Neural crest cell (in vitro differentiated cells): ENCODE measurements at places on chromosomes 2 and 18. TPM values are rescaled to one million over a fixed set of nuclear protein-coding genes. Genes with fewer than 3 reads are reported as not detected.

GRCh38 chr18:36187193-36187825 lies at the start of gene MOCOS:
MOCOS (plus strand) TSS chr18:36187497; CDS start chr18:36187540, 43 bp downstream.
- H3K36me3 ChIP-seq: no peaks in the 10 kb centered on the region
- peak; percentile 72 for DNase-seq
- peaks cover 24% of the 10 kb centered on the region for H3K4me1 ChIP-seq
- no peak within 1 kb of the TSS for H3K27ac ChIP-seq

GRCh38 chr2:238237431-238238135 lies 2.3 kb downstream of the HES6 start:
- peak overlapping the region; percentile 19 for H3K27ac ChIP-seq
- peaks cover 6% of the 10 kb centered on the region for H3K36me3 ChIP-seq
- H3K4me1 ChIP-seq: peaks cover 32% of the 10 kb centered on the region

DNA sequence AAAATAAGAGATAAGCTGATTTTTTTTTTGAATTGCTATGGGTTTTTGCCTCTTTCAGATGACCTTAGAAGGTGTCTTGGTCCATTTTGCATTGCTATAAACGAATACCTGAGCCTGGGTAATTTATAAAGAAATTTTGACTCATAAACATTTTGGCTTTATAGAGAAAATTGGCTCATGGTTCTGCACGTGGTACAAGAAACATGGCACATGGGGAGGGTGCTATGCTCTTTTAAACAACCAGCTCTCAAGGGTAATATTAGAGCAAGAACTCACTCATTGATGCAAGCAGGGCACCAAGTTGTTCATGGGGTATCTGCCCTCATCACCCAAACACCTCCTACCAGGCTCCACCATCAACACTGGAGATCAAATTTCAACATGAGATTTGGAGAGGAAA lies 408.8 kb downstream of the NUP35 start:
- H3K27me3 ChIP-seq: no peaks in the 10 kb centered on the region
- no peak for DNase-seq
- H3K4me3 ChIP-seq: no peak overlapping the region
- H3K4me1 ChIP-seq: no peaks in the 10 kb centered on the region

- H3K4me3 ChIP-seq: peak overlapping the region; percentile 93
- no peak for DNase-seq
- H3K36me3 ChIP-seq: no peaks in the 10 kb centered on the region
- peaks cover 20% of the 10 kb centered on the region for H3K4me1 ChIP-seq
Measured at GRCh38 chr2:162838136-162838497, 450 bp downstream of the KCNH7 start.

GRCh38 chr18:75784390-75784789 lies 356.9 kb upstream of the SMIM21 start:
- no peaks in the 10 kb centered on the region for H3K27me3 ChIP-seq
- peaks cover 32% of the 10 kb centered on the region for H3K4me1 ChIP-seq
- peak overlapping the region; percentile 60 for H3K4me3 ChIP-seq
- no peaks in the 10 kb centered on the region for H3K36me3 ChIP-seq
- peak overlapping the region; percentile 76 for H3K27ac ChIP-seq

DNA sequence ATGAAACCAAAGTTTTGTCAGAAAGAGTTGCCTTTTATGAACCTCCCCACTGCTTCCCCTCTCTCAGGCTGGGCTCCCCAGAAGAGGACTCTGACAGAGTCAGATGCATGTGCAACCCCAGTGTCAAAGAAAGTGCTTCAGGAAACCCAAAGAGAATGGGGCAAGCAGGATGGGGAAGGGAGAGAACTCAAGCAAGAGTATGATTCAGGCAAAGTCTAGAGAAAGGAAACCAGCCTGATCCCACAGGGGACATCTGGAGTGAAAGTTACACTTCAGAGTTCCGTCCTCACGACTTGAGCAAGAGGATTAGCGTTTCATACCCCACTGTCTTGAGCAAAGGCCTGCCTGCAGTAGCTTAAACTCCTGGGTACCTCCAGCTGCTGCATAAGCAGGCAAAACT lies 51.8 kb upstream of the EPC2 start:
- no peak overlapping the region for H3K4me3 ChIP-seq
- no peaks in the 10 kb centered on the region for H3K27me3 ChIP-seq
- H3K36me3 ChIP-seq: no peaks in the 10 kb centered on the region

- no peak for DNase-seq
- no peak overlapping the region for H3K27ac ChIP-seq
- no peaks in the 10 kb centered on the region for H3K4me1 ChIP-seq
Measured at GRCh38 chr2:84678214-84678613, 161.9 kb downstream of the DNAH6 start.

DNA sequence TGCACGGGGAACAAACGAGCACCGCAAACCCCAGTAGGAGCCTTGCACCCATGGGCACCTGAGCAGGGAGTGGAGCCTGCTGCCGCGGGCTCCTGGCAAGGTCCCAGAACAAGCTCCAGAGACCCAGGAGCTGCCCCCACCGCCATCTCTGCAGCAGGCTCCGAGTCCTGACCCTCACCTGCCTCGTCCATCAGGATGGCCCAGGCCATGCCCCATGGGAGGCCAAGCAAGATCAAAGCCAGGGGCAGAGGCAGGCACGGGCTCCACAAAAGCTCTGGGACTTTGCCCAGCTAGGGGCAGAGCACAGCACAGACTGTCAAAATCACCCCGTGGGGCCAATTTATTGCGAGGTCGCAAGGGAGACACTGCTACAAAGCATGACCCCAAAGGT lies 43.6 kb downstream of the GPC1 start:
- H3K27me3 ChIP-seq: no peaks in the 10 kb centered on the region
- DNase-seq: no peak
- H3K4me1 ChIP-seq: no peaks in the 10 kb centered on the region
- H3K27ac ChIP-seq: peak overlapping the region; percentile 50

- DNase-seq: no peak
- H3K27ac ChIP-seq: no peak overlapping the region
- peaks cover 3% of the 10 kb centered on the region for H3K4me1 ChIP-seq
- no peak overlapping the region for H3K4me3 ChIP-seq
Measured at GRCh38 chr18:13261661-13262357, 43.2 kb downstream of the LDLRAD4 start.

- no peak overlapping the region for H3K4me3 ChIP-seq
- no peaks in the 10 kb centered on the region for H3K27me3 ChIP-seq
- H3K27ac ChIP-seq: no peak overlapping the region
- peaks cover 40% of the 10 kb centered on the region for H3K36me3 ChIP-seq
- DNase-seq: no peak
Measured at GRCh38 chr18:80126797-80127196, 17.7 kb downstream of the ADNP2 start.

GRCh38 chr2:194700726-194701125 lies 956.3 kb upstream of the SLC39A10 start:
- no peaks in the 10 kb centered on the region for H3K27me3 ChIP-seq
- no peaks in the 10 kb centered on the region for H3K4me1 ChIP-seq
- H3K27ac ChIP-seq: no peak overlapping the region
- no peaks in the 10 kb centered on the region for H3K36me3 ChIP-seq

DNA sequence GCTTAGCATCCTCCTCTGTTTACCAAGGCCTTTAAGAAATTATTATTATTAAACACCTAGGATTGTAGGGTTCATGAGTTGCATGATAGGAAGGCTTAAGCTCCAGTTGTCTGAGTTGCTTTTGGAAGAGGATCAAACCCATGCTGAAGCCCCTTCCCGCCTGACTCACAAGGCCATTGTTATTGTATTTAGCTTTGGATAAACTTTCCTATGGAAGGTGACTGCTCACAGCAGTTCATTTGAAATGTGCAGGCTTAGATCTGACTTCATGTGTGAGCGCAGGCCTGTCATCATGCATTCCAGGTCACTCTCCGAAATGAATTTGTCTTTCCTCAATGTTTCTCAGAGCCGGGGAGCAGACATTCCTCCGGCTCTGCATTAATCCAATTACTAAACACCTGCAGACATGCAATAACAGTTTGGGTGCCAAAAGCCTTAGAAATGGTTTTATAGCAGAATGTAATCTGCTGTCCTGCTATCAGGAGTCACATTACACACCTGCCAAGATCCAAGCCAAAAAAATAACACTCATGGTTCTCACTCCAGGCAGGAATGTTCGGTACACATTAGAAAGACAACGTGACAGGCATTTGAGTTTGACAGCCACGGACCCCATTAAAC lies 119.9 kb downstream of the OSR1 start:
- no peak for DNase-seq
- no peak overlapping the region for H3K27ac ChIP-seq
- H3K36me3 ChIP-seq: no peaks in the 10 kb centered on the region
- H3K27me3 ChIP-seq: no peaks in the 10 kb centered on the region
- H3K4me3 ChIP-seq: no peak overlapping the region

GRCh38 chr2:148161909-148162435 lies 141.1 kb downstream of the MBD5 start:
- no peaks in the 10 kb centered on the region for H3K27me3 ChIP-seq
- H3K36me3 ChIP-seq: no peaks in the 10 kb centered on the region
- no peak overlapping the region for H3K27ac ChIP-seq
- peaks cover 7% of the 10 kb centered on the region for H3K4me1 ChIP-seq

- no peak for DNase-seq
- no peaks in the 10 kb centered on the region for H3K27me3 ChIP-seq
- no peak overlapping the region for H3K4me3 ChIP-seq
Measured at GRCh38 chr2:142872882-142873724, 4.4 kb upstream of the KYNU start.

- no peak overlapping the region for H3K4me3 ChIP-seq
- H3K27ac ChIP-seq: no peak overlapping the region
Measured at GRCh38 chr2:240836781-240837467, 16.9 kb upstream of the KIF1A start.

Gene DUSP11
- total RNA-seq: 17.7 and 18.2 TPM in 2 replicates

Gene NCKAP5
- total RNA-seq: 22.8 and 27.9 TPM in 2 replicates

Gene ANKRD36
- total RNA-seq: 36.0 and 36.2 TPM in 2 replicates

Gene FBXO41
- 3.7 and 4.5 TPM in 2 replicates for total RNA-seq

Gene PDK1
- total RNA-seq: 12.3 and 14.6 TPM in 2 replicates

Gene TSGA10
- total RNA-seq: 5.8 and 7.9 TPM in 2 replicates

Gene PEX13
- total RNA-seq: 25.2 and 26.9 TPM in 2 replicates

Gene RAD51AP2
- 0.16 and 0.23 TPM in 2 replicates for total RNA-seq

Gene SULT1C4
- 7.7 and 8.0 TPM in 2 replicates for total RNA-seq
